MV-4-11 (cell line): ENCODE measurements at places on chromosomes 11 and 22.

- DNase-seq = no peak
These were observed 15.8 kb downstream of the THAP12 start for GRCh38 chr11:76365038-76365679.

GRCh38 chr11:121578251-121578976 is 125.6 kb upstream of the SORL1-AS1 start:
- peak; percentile 41 for DNase-seq

DNA sequence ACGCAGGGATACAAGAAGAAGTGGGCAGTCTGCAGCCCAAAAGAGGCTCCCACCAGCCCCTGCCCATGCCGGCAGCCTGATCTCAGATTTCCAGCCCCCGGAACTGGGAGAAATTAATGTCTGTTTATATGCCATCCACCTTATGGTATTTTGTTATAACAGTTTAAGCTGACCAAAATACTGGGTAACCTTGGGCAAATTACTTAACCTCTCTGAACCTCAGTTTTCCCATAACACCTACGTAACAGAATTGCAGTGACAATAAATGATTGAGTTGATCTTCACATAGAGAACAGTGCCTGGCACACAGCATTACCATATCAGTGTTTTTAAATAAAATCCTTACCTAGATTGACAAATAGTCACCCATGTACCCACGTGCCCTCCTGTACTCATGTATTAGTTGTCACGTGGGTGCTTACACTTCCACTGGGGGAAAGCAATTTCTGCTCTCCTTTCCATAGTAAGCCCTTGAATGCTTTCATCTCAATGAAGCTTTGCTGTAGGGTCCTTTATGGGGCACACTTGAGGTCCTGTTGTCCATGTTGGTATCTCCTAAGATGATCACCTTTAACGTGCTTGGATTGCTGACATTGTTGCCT is 54.2 kb upstream of the PHF21A start:
- DNase-seq = no peak

GRCh38 chr11:66866007-66866406 is 9.1 kb downstream of the LRFN4 start:
- DNase-seq = no peak

DNA sequence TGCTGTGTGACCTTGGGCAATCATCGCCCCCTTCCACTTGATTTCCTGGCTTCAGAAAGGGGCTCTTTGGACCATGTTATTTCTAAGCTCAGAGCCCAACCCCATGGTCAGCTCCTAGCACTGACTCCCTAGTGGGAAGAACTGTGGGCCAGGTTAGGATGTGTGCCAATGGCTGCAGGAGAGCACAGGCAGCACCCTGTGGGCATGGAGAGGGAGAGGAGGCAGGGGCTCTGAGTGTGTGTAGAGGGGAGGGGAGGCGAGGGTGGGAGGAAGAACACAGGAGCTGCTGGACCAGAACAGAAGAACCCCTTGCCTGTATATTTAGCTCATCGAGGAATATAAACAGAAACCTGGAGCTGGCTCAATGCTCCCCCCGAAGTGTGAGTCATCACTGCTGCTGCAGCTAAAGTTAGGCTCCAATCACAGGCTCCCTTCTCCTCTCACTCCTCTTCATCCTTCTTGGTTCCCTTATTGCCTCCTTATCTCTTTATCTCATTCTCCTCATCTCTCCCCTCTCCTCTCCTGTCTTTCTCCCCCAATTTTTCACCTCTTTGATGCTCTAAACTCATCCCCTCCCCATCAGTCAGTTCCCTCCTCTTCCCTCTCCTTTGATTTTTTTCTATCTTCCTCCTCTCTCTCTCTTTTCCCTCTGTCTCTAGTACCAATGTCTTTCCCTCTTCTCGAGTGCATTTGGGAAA is 14.5 kb upstream of the RPS19BP1 start:
- peak; percentile 54 for DNase-seq

GRCh38 chr11:112085822-112086421 is 634 bp downstream of the TIMM8B start:
- DNase-seq = peak; percentile 43

DNA sequence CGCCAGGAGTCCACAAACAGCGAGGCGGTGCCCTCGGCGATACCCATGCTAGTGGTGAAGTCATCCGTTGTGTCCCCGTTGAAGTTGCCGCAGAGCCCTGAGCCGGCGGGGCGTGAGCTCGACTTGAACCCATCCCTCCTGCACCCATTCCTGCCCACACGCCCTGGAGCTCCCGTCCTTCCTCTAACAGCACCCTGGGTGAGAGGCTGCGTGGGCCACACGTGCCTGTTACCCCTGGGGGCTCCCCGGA is 8.3 kb downstream of the MUC6 start:
- no peak for DNase-seq

DNA sequence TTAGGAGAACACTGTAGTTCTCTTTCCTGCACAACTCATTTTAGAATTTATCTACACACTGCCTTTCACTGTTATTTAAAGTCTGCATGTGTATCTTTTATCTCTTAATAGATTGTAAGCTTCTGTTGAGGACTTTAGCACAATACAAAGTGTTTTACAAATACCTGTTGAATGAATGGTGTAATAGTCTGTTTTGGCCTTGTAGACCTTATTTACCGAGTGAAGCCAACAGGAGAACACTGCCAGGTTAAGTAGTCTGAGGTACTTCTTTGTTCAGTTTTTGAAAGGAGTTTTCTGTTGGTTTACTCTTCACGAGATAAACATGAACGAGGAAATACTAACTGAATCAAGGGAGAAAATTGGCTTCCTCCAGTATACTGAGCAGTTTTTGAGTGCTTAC is 31.0 kb downstream of the SIK2 start:
- no peak for DNase-seq

GRCh38 chr22:36998620-36999351 is 20.5 kb downstream of the TST start:
- no peak for DNase-seq

DNA sequence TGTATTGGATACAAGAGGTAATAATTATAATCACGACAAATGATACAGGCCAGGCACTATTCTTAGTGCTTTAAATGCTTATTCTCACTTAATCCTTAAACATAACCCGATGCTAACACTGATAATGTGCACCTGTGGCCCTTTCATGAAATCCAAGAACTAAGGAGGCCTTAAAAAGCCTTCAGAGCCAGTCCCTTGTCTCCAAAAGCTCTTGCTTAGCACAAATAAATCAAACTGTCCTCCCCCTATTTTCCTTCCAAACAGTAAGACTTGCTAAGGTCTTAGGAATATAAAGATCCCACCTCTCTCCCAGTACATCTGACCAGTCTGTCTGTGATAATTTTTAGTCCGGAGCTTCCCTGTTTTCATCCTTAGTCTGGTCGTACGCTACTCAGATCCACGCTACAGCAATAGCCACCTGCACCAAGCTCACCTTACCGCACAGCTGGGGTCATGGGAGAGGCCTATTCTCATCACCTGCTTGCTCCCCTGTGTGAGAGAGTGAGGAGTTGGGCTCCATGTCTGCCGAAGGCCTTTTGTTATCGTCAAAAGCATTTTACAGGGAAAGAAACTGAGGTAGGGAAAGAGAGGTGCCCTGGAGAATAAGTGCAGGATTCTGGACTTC is 16.9 kb downstream of the FXYD6 start:
- DNase-seq = no peak

GRCh38 chr11:6871278-6871677 is 5.1 kb upstream of the OR10A4 start:
- no peak for DNase-seq

DNA sequence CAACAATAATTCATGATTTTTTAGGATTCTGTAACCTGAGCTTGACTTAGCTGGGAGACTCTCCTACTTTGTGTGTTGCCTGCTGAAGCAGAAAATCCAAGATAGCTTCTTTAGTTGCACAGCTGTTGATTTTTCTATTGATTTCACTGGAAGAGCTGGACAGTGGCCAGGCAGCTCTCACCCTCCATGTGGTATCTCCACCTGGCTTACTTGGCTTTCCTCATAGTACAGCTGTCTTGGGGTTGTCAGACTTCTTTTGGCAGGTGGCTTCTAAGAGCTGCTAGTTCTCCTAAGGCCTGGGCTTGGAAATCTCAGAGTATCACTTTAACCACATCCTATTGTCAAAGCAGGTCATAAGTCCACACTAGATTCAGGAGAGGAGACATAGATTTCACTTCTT is 130.8 kb upstream of the SPON1 start:
- no peak for DNase-seq

GRCh38 chr11:9060700-9061111 is 30.7 kb downstream of the SCUBE2 start:
- DNase-seq = peak; percentile 99

- no peak for DNase-seq
These were observed 87.2 kb upstream of the CADM1 start for GRCh38 chr11:115591380-115591779.

GRCh38 chr11:117862019-117862725 is 14.3 kb downstream of the FXYD6 start:
- DNase-seq = no peak

- no peak for DNase-seq
These were observed 161.8 kb downstream of the SOX6 start for GRCh38 chr11:16194566-16194965.

GRCh38 chr22:17491090-17491640 is 72.1 kb upstream of the SLC25A18 start:
- peak; percentile 20 for DNase-seq

DNA sequence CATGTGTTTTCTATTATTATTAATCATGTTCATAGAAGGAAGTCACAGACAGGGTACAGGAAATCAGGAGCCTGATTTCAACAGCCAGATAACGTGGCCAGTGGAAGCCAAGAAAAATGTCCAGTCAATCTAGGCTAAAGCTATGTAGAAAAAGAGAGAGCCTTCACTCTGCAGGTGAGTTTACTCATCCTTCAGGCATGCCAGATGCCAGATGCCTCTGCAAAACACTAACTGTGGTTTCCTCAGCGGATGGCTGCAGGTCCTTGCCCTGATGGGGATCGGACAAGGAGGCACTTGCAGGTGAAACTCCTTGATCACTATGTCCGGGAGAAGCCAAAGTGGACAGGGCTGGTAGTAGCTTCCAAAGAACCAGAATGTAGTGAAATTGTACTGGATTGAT is 962.3 kb upstream of the RAG2 start:
- DNase-seq = no peak
